Osteoblast (primary cell): ENCODE measurements at places on chromosomes 6 and 20. TPM values are rescaled to one million over a fixed set of nuclear protein-coding genes. Genes with fewer than 3 reads are reported as not detected.
A peak's percentile ranks its signal among the peaks of the same experiment; 100 is the strongest.

SPO11 gene
- total RNA-seq: not detected in 2 replicates

NMBR gene
- total RNA-seq: not detected in 2 replicates

DNA sequence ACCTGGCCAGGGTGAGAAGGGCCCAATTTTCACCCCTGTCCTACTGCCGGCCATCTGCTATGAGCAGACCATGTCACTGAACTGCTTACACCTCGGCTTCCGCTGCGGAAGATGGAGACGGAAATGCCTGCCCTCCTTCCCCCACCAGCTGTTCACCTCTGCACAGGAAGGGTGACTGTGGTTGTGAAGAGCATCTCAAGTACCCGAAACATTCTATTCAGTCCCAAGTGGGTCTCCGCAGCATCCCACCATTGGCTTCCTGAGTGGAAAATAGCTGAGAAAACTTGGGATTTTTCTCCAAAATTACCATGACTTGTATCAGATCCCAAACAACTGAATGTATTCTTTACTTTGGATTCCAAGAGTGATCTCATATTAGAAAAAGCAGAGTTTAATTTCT lies 16.1 kb downstream of the DOK5 start:
- no peak for DNase-seq
- H3K4me3 ChIP-seq: no peak overlapping the region
- H3K4me1 ChIP-seq: peaks cover under 1% of the 10 kb centered on the region

- peak within 1 kb of the TSS; percentile 50 for H3K27ac ChIP-seq
- peak; percentile 86 for DNase-seq
- no peaks in the 10 kb centered on the region for H3K27me3 ChIP-seq
- peaks cover 4% of the 10 kb centered on the region for H3K4me1 ChIP-seq
Measured at GRCh38 chr6:28124350-28124970, at the start of gene ZSCAN16. TSS of gene ZSCAN16 (plus strand) at chr6:28124609. CDS start at chr6:28125444, 835 bp downstream.

GHRH gene
- total RNA-seq: not detected in 2 replicates
